T-helper 17 cell (primary cell): ENCODE measurements at places on chromosomes 1 and 21.
A peak's percentile ranks its signal among the peaks of the same experiment; 100 is the strongest.

DNA sequence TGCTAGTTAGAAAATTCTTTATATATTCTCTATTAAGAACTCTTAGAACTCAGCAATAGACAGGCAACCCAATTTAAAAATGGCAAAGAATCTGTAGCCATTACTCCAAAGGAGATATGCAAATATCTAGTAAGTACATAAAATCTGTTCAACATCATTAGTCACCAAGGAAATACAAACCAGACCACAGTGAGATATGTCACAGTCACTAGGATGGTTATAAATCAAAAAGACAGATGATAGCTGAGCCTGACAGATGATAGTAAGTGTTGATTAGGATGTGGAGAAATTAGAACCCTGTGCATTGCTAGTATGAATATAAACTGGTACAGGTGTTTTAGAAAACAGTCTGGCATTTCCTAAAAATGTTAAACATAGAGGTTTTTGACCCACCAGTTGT lies 26.6 kb downstream of the SRSF11 start:
- H3K4me1 ChIP-seq: peaks cover 16% of the 10 kb centered on the region
- no peak overlapping the region for H3K27ac ChIP-seq
- no peak for DNase-seq
- H3K36me3 ChIP-seq: peaks cover 26% of the 10 kb centered on the region
- no peak overlapping the region for H3K4me3 ChIP-seq

DNA sequence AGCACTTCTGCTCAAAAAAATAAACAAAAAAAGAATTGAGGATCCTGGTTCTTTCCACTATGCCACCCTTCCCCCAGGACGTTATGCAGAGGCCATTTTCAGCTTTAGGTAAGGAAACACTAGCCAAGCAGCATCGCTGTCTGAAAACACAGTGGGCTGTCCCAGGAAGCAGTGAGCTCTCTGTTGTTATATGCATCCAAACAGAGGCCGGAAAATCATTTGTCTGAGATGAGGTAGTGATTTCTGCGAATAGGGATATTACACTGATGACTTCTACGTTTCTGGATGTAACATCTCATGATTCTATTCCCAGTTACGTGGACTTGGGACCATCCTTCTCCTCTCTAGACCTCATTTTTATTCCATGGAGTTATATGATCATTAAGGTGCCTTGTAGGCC lies 137.2 kb downstream of the OMA1 start:
- peaks cover 26% of the 10 kb centered on the region for H3K27me3 ChIP-seq

GRCh38 chr21:43608664-43609063 lies 50.6 kb downstream of the HSF2BP start:
- no peak overlapping the region for H3K27ac ChIP-seq
- H3K27me3 ChIP-seq: no peaks in the 10 kb centered on the region
- DNase-seq: no peak
- H3K4me1 ChIP-seq: peaks cover 3% of the 10 kb centered on the region
- no peak overlapping the region for H3K4me3 ChIP-seq
- no peaks in the 10 kb centered on the region for H3K36me3 ChIP-seq

- H3K4me1 ChIP-seq: peaks cover 19% of the 10 kb centered on the region
- DNase-seq: no peak
- peaks cover 7% of the 10 kb centered on the region for H3K36me3 ChIP-seq
- no peak overlapping the region for H3K27ac ChIP-seq
These were observed 31.1 kb downstream of the RAB3GAP2 start for GRCh38 chr1:220241072-220241663.

DNA sequence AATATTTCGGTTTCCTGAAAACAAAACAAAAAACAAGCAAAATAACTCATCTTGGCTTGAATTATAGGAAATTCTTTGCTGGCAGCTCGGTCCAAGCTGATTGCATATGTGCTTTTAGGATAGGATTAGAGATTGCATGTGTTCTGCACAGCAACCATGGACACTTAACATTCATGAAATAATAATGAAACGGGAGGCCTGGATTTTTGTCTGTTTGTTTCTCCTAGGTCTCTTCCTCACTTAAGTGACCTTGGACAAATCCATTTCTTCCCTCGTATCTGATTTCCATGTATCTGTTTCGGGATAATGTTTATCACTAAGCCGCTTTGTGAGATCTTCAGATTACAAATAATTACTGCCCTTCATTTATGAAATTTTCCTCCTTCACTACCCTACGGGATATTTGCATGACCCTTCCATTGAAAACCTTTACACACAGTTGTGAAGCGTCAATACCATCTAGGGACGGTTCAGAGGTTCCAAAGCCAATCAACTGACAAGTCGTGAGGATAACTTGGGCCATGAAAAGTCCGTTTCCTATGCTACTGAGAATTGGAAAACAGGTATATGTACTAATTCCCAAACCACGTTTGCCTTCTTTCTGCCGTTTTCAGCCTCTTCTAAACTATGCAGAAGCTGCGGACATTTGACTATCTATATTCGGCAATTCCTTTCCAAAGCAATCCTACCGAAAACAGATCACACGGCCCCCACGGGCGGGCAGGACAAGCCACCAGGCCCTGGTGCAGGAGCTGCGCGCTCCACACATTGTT lies 1.3 kb upstream of the H3-3A start:
- DNase-seq: no peak
- peaks cover 27% of the 10 kb centered on the region for H3K4me1 ChIP-seq
- H3K36me3 ChIP-seq: peaks cover 7% of the 10 kb centered on the region
- H3K27ac ChIP-seq: peak overlapping the region; percentile 87
- H3K4me3 ChIP-seq: peak overlapping the region; percentile 92

DNA sequence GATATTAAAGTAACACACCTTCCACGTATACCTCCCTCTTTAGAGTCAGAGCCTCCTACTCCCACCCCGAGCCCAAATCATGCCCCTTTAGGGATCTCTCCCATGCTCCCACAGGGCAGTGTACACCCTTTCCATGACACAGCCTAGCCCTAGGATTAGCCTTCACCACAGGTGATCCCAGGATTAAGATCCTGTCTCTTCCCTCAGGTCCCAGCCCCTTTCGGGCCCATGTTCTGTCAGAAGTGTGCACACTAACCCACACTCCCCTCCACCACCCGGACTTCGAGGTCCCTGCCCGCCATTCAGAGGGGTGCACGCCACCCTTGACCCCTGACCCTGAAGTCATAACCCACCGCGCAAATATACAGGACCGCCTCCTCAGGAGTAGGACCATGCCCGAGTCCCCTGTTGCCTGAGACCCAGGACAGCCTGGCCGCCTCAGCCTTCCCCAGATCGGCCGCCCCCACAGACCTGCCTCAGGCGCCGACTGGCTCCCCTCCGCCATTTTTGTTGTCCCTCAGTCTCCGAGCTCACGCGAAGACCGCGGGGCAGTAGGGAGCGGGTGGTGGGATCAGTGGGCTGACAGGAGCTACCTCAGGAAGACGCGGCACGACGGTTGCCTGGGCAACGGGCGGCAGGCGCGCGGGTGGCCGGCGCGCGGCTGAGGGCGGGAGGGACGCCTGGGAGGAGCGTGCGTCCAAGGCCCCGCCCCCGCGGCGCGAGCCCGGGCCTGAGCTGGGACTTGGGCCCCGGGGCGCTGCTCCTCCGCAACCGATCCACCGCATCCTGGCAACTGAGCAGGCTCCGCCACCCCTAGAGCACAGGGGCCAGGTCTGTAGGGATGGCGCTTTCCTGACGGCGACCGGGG lies at the start of gene AGBL4:
Gene AGBL4 (minus strand): TSS at position 663 of the 868 bp plus-strand sequence.
- H3K27ac ChIP-seq: no peak within 1 kb of the TSS
- no peaks in the 10 kb centered on the region for H3K4me1 ChIP-seq
- peaks cover 3% of the 10 kb centered on the region for H3K36me3 ChIP-seq
- H3K27me3 ChIP-seq: peaks cover 11% of the 10 kb centered on the region
- no peak for DNase-seq

DNA sequence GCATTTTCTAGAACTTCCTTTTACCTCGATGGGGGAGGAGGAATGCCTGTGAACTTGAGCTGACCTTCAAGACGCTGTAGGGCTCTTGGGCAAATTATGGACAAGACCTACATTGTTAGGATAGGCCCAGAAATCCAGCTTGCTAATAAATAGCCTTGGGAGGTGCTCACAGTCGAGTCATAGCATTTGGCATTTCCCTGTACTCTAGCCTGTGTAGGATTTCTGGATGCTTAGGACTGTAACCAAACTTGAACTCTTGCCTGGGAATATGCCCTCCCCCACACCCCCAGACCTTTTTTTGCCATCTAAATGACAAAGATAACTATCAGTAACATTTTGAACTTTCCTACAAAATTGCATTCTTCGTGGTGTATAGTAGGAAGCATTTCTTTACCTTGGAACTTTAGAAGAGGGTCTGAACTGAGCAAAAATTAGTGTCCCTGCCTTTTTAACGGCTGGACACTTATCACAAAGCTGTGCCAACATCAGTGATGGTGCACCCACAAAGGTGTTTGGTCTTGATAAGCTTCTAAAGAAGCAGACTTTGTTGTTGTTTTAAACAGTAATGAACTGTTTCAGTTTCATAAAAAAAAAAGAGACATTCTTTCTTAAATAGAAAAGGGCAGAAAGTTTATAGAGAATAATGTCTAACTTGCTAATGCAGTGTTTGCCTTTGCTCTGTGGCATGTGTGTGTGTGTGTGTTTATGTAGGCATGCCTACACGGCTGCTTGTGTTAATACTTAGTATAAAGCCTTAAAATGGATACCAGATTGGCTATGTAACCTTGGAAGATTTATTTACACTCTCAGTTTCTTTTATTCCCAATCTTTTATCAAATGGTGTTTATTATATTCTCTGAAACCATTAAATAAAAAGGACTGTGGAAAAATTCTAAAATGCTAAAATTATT lies 88.2 kb downstream of the NFIA start:
- no peaks in the 10 kb centered on the region for H3K4me1 ChIP-seq
- DNase-seq: no peak
- no peaks in the 10 kb centered on the region for H3K27me3 ChIP-seq
- no peak overlapping the region for H3K4me3 ChIP-seq
- H3K27ac ChIP-seq: no peak overlapping the region

GRCh38 chr1:109547463-109548320 lies 723 bp upstream of the GNAI3 start:
- H3K27me3 ChIP-seq: no peaks in the 10 kb centered on the region
- peaks cover 8% of the 10 kb centered on the region for H3K36me3 ChIP-seq
- H3K27ac ChIP-seq: peak overlapping the region; percentile 99

DNA sequence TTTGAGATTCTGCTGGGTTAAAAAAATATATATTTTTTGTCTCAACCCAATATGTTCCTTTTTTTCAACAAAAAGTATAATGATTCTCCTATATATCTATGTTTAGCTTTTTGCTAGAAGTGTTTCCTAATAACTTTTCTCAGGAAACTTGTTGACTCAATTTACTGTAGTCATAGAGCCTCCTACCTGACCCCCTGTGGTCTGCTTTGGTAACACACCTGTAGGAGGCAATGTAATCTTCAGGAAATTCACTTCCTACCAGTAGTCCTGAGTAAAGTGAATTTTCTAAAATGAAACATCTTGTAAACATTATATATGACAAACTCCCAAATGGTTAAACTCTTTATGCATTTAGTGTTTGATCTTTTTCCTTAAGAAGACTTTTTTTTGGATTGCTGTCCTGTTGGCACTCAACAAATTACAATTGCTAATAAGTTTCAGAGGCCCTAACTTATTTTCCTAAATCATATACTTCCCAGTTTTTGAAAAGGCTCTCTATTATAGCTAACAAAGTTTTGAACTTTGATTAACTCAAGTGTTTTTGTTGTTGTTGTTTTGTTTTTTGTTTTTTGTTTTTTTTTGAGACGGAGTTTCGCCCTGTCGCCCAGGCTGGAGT lies 118.3 kb downstream of the OLFML2B start:
- no peak for DNase-seq
- H3K27ac ChIP-seq: no peak overlapping the region
- H3K4me3 ChIP-seq: no peak overlapping the region
- peaks cover 4% of the 10 kb centered on the region for H3K4me1 ChIP-seq
- no peaks in the 10 kb centered on the region for H3K36me3 ChIP-seq

GRCh38 chr1:51203121-51203873 lies 32.8 kb upstream of the RNF11 start:
- H3K4me1 ChIP-seq: no peaks in the 10 kb centered on the region
- no peak overlapping the region for H3K27ac ChIP-seq
- DNase-seq: no peak
- no peaks in the 10 kb centered on the region for H3K27me3 ChIP-seq
- H3K4me3 ChIP-seq: no peak overlapping the region

- peaks cover 9% of the 10 kb centered on the region for H3K4me1 ChIP-seq
- H3K4me3 ChIP-seq: no peak overlapping the region
- peaks cover 13% of the 10 kb centered on the region for H3K27me3 ChIP-seq
- no peak for DNase-seq
These were observed 69.7 kb downstream of the TTLL7 start for GRCh38 chr1:83929184-83929583.

DNA sequence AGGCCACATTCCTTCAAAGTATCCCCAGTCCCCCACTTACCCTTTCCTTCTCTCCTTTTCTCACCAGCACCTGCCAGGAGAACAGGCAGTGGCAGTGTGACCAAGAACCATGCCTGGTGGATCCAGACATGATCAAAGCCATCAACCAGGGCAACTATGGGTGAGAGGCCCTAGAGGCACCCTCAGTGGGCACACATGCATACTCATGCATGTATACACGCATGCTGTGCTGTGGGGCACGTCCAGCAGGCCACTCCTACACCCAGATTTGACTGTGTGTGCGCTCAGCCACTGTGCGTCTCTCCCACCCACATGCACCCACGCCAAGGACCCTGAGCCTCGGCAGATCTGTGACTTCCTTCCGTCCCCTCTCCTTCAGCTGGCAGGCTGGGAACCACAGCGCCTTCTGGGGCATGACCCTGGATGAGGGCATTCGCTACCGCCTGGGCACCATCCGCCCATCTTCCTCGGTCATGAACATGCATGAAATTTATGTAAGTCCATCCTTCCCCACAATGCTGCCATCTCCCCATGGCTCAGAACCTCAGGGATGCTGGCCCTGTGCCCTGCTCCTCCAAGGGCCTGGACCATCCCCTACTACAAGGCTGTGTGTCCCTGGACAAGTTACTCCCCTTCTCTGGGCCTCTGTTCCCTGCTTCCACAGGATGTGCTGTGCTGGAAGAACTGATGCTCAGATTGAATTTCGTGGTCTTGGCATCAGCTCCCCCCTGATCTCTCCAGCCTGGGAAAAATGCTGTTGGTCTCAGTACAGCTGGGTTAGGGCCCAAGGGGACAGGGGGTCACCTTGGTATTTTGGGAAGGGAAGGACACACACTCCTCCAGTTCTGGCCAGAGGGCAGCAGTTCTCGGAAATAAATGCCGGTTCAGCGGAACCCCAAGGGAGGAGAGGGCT lies 7.0 kb downstream of the TINAGL1 start:
- H3K4me3 ChIP-seq: no peak overlapping the region
- peaks cover 31% of the 10 kb centered on the region for H3K27me3 ChIP-seq
- H3K27ac ChIP-seq: no peak overlapping the region

GRCh38 chr1:70504176-70504820 lies 93.2 kb downstream of the CTH start:
- no peak for DNase-seq
- H3K27ac ChIP-seq: no peak overlapping the region
- peaks cover 2% of the 10 kb centered on the region for H3K36me3 ChIP-seq
- no peak overlapping the region for H3K4me3 ChIP-seq
- H3K27me3 ChIP-seq: peaks cover 22% of the 10 kb centered on the region
